ENCODE measurements at places on chromosomes 11 and 22.
A peak's percentile ranks its signal among the peaks of the same experiment; 100 is the strongest.

GRCh38 chr11:67282155-67282875 is 6.8 kb upstream of the ANKRD13D start:
- DNase-seq: no peak

DNA sequence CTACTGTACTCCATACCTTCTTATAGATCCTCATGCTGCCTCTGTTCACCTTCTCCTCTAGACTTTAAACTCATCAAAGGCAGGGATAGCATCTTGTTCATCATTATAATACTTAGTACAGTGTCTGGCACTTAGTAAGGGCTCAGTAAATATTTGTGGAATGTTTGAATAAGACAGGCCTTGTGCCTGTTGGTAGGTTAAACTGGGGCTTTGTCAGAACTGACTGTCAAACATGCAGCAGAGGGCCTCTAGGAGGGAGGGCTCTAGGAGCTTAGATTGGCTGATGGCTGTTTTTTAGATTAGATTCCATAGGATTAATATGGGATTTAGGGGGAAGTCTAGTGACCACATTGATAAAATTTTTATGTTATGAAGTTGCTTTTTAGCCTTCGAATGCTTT is 70.8 kb downstream of the RNF169 start:
- no peak for DNase-seq

DNA sequence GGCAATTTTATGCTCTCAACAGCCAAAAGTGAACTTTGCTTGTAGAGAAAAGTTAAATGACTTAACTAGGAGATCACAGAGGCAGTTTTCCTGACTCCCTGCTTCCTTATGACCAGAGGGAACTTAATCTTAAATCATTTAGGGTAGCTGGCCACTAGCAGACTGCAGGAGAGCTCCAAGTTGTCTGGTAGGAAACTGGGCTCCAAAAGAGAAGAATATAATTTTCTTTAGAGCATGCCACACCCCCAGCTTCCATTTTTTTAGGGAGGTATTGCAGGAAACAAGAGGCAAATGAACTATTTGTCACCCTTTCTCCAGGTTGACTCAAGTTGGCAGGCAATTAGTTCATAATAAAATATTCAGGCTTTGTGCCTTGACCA is 2.6 kb downstream of the METTL15 start:
- DNase-seq: no peak

- no peak for DNase-seq
Measured at GRCh38 chr11:72157131-72157530, 21.6 kb downstream of the FOLR3 start.

GRCh38 chr11:65898656-65899355 is 1.4 kb downstream of the FOSL1 start:
- no peak for DNase-seq

DNA sequence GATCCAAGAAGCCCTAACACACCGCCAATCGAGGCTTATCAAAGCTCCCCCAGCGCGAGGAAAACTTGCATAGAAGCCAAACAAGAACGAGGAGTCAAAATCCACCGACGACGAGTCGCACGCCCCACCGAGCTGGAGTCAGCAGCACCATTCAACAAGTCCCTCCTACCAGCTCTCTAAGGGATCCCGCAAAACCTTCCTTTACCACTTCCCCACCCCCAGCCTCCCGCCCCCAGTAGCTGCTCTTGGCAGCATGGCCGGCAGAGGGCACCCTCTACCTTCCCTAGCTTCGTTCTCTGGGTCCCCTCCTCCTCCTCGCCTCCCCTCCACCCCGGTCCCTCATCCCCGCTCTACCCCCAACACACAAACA is 1.4 kb downstream of the BDNF start:
- no peak for DNase-seq

DNA sequence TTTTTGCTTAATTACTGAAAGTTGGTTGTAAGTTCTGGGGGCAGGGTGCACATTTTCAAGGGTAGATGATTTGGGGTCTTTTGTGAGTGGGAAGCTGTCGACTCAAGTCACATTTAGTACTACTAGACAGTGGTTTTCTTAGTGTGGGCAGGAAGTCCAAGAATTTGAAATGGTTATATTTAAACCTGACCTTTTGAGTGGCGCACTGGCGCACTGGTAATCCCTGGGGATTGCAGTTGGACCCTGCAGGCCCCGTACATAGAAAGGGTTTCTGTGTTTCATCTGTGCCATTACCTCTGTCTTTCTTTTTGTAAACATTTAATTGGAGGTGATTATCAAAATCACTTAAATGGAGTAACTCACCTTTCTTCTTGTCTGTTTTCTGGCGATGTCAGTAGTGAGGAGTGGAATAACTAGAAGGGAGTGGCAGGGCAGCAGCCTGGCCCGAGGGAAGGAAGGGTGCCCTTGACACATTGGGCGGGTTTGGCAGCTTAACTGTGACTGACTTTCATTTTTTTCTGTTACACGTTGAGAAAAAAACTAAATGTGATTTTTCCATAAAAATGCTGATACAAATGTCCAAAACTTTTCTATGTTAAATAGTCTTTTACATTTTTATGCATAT is 101.8 kb upstream of the GAL start:
- DNase-seq: no peak

DNA sequence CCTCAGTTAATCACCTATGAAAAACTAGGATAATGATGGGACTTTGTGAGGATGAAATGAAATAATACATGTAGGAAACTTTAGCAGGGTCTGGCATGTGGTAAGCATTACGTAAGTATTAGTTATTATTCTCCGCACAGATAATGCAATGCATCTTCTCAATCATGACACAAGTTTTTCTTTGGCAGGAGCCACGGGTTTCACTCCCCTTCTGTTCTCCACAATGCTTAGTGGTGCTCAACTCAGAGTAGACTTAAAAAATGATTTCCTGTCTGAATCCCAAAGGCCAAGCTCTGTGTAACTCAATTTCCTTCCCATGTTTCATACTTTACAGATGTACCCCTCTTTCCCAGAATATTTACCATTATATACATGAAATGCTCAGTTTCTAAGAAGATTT is 82.9 kb downstream of the CCDC34 start:
- no peak for DNase-seq

- DNase-seq: no peak
Measured at GRCh38 chr22:40635940-40636379, 559 bp downstream of the MRTFA start.

DNA sequence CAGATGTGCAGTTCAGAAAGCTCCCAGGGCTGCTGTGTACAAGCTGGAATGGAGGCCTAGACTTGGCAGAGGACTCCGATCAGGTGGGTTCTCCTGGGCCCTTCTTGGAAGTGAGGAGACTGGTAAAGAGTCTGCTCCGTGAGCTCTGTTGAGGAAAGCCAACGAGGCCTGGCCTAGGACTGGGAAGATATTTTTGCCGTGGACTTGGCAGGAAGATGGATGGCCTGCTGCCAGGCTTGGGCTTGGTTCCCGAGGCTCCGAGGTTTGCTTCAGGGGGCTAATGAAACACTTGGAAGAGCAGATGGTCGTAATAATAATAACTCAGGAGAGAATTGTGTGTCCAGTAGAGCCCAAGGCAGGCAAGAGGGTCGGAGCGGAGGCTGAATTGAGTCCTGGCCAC is 3.9 kb downstream of the GALR3 start:
- no peak for DNase-seq

- peak; percentile 96 for DNase-seq
Measured at GRCh38 chr22:49917974-49918910, at the start of the genes ALG12 and CRELD2. Gene ALG12, minus strand, starts transcription at chr22:49918438. Its CDS starts 4,673 bp downstream, at chr22:49913765. Gene CRELD2, plus strand, starts transcription at chr22:49918634. Its CDS starts 136 bp downstream, at chr22:49918770.

DNA sequence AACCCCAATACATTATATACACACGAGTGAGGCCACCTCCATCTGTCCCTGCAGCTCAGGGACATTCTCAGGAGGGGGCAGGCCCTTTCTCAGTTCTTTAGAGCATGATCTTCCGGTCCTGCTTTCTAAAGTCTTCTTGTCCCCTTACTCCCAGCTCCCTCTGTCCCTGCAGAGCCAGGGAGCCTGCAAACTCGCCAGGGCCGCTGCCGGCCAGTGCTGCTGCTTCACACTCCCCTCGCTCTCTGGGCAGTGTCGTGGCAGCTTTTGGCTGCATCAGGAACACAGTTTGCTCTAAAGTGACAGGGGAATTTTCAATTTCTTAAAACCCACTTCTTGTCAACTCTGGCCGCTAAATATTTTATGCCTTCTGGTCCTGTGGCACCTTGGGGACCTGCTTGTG is 130.1 kb upstream of the NARS2 start:
- DNase-seq: no peak

Measured in activated T-helper 1 cell treated with Interleukin-2 at 50 U/mL for 16 hours (primary cell).